ENCODE measurements at places on chromosomes 1 and 21. TPM values are rescaled to one million over a fixed set of nuclear protein-coding genes. Genes with fewer than 3 reads are reported as not detected.

DNA sequence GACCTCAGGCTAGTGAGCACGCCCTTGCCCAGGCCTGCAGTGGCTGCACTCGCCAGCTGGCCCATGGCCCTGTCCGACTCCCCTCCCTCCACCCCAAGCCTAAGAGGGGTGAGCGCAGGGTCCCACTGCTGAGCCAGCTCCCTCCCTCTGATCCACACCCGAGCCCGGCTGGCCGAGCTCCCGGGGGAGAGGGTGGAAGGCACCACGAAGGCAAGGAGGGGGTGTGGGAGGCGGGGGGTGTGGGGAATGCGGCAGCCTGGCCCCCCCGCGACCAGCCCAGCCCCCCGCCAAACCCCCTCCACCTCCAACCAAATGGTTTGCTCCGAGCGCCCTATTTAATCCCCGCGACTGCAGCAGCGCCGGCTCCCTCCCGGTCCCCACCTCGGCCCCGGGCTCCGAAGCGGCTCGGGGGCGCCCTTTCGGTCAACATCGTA, at the start of gene CADM3:
CADM3 (plus strand) TSS at position 362 of the 434 bp plus-strand sequence. CDS start 151 bp downstream, outside the sequence.
- DNase-seq: peak; percentile 89

- no peak for DNase-seq
Observed at GRCh38 chr1:238264951-238265350, 374.2 kb upstream of the ZP4 start.

DNA sequence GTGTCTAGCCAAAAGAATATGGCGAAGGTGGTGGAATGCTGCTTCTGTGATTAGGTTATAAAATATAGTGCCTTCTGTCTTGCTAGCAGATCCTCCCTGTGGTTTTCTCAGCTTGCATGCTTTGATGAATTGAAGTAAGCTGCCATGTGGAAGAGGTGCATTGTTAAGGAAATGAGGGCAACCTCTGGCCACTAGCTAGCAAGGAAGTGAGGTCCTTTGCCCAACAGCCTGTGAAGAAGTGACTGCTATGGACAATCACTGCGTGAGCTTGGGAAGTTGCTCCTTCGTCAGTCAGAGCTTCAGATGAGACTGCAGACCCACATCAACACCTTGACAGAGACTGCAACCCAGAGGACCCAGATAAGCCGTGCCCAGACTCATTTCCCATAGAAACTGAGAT, 109.4 kb downstream of the GIPC2 start:
- DNase-seq: peak; percentile 36

GRCh38 chr1:218636548-218636947, 291.4 kb downstream of the TGFB2 start:
- no peak for DNase-seq

DNA sequence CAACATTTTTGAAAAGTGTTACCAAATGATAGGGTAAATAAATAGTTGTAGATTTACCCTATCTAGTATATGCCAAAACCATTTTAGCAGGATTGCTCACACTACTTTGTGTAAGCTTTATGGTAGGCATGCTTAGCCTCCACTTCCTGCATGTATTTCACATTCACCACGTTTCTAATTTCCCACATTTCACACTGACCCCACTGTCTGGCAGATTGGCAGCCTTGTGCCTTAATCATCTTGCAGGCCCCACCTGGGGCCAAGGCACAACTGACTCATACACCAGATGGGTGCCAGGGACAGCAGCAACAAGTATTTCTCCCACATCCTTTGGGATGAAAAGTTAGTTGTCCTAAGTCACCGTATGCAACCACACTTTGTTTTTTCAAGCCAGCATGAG, 21.2 kb upstream of the CENPF start:
- DNase-seq: no peak

SDHC gene
- total RNA-seq: 37.3 TPM

All from H7 (cell line).